ENCODE measurements at places on chromosomes 11 and 22. TPM values are rescaled to one million over a fixed set of nuclear protein-coding genes. Genes with fewer than 3 reads are reported as not detected.

DNA sequence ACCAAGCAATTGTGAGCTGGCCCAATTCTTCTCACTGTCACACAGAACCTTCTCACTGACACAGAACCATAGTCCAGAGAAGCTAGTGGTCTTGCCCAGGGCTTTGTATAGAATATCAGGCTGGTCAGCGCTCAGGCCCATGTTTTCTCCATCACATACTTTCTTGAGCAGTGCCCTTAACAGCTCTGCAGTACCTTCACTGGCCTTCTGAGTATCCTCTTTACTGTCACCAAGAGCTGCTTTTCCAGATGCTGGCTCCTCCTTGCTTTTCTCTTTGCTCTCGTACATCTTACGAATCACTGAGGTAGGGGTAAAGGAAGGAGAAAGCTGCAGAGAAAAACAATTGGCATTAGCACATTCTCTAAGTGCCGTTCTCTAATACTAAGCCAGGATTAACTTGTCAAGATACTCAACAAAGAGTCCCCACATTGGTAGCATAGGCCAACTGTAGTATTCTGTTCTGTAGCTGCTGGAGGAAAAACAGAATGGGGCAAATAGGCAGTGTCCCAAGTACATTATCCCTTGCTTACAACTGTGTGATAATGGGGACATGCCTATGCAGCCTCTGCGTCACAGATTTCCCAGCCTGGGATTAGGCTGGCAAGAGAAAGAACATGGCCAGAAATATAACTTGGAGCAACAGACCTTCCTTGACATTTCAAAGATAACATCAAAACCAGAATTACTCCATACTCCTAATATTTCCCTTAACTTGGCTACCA, 43.5 kb downstream of the DRG1 start:
- H3K36me3 ChIP-seq = peaks cover 88% of the 10 kb centered on the region
- H3K4me3 ChIP-seq = no peak overlapping the region
- H3K4me1 ChIP-seq = no peaks in the 10 kb centered on the region
- DNase-seq = no peak
- H3K27ac ChIP-seq = no peak overlapping the region

GRCh38 chr22:22357024-22357883, 112.7 kb downstream of the VPREB1 start:
- H3K27me3 ChIP-seq = no peaks in the 10 kb centered on the region
- peaks cover 49% of the 10 kb centered on the region for H3K4me1 ChIP-seq
- H3K4me3 ChIP-seq = peak overlapping the region; percentile 26
- H3K27ac ChIP-seq = peak overlapping the region; percentile 71
- H3K36me3 ChIP-seq = no peaks in the 10 kb centered on the region

GRCh38 chr11:21768388-21768787, 424.5 kb upstream of the ANO5 start:
- no peaks in the 10 kb centered on the region for H3K4me1 ChIP-seq
- H3K36me3 ChIP-seq = no peaks in the 10 kb centered on the region
- DNase-seq = no peak
- no peak overlapping the region for H3K4me3 ChIP-seq

GRCh38 chr22:38798496-38798895, 4.6 kb upstream of the DNAL4 start:
- peaks cover 52% of the 10 kb centered on the region for H3K27me3 ChIP-seq
- no peak overlapping the region for H3K27ac ChIP-seq
- H3K36me3 ChIP-seq = no peaks in the 10 kb centered on the region
- DNase-seq = no peak
- peaks cover 5% of the 10 kb centered on the region for H3K4me1 ChIP-seq
- no peak overlapping the region for H3K4me3 ChIP-seq

GRCh38 chr22:48538291-48538820, 1289.3 kb downstream of the BRD1 start:
- no peaks in the 10 kb centered on the region for H3K27me3 ChIP-seq
- H3K4me1 ChIP-seq = no peaks in the 10 kb centered on the region
- no peak overlapping the region for H3K4me3 ChIP-seq
- H3K36me3 ChIP-seq = no peaks in the 10 kb centered on the region
- no peak overlapping the region for H3K27ac ChIP-seq
- DNase-seq = no peak

DNA sequence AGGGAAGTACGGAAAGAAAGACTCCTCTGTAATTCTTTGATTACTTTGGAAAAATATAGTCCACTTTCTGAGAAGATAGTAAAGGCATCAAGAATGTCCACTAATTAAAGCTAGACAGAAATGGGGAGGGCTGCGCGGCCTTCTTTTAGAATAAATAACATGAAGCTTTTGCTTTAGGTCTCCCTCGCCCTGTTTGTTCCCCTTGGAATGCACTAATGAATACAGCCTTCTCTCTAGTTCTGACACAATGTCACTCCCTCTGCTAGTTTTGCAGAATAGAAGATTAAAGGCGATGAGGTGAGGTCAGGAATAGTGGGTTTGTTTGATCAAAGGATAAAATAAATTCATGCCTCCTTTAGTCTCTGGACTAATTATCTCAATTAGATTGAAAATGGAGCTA, 543.9 kb downstream of the OPCML start:
- H3K27me3 ChIP-seq = no peaks in the 10 kb centered on the region
- no peaks in the 10 kb centered on the region for H3K4me1 ChIP-seq
- no peak overlapping the region for H3K4me3 ChIP-seq
- H3K27ac ChIP-seq = no peak overlapping the region
- DNase-seq = no peak
- no peaks in the 10 kb centered on the region for H3K36me3 ChIP-seq

- peaks cover 5% of the 10 kb centered on the region for H3K36me3 ChIP-seq
- no peaks in the 10 kb centered on the region for H3K27me3 ChIP-seq
- DNase-seq = no peak
- H3K27ac ChIP-seq = no peak overlapping the region
- no peak overlapping the region for H3K4me3 ChIP-seq
Measured at GRCh38 chr22:37747080-37747714, 50.3 kb downstream of the TRIOBP start.

DNA sequence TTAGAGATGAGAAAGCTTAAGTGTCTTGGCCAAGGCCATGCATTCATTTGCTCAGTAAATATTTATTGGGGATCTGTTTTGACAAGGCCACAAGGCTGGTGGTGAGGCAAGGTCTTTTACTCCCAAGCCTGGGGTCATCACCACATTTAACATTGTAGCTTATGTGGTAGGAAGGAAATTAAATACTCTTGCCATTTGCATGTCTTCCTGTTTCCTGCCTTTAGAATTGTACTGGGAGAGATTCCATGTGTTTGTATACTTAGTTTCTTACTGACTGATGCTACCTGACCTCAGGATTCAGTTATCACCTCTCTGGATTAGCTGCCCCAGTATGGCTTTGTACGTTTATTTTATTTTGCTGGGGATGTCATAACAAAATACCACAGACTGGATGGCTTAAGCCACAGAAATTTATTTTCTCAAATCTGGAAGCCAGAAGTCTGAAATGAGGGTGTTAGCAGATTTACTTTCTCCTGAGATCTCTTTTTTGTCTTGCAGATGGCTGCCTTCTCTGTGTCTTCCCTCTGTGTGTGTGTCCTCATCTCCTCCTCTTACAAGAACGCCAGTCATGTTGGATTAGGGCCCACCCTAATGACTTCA, 44.8 kb downstream of the SPECC1L start:
- H3K36me3 ChIP-seq = peaks cover 31% of the 10 kb centered on the region
- no peaks in the 10 kb centered on the region for H3K4me1 ChIP-seq
- no peak overlapping the region for H3K27ac ChIP-seq
- no peaks in the 10 kb centered on the region for H3K27me3 ChIP-seq
- DNase-seq = no peak
- no peak overlapping the region for H3K4me3 ChIP-seq

DNA sequence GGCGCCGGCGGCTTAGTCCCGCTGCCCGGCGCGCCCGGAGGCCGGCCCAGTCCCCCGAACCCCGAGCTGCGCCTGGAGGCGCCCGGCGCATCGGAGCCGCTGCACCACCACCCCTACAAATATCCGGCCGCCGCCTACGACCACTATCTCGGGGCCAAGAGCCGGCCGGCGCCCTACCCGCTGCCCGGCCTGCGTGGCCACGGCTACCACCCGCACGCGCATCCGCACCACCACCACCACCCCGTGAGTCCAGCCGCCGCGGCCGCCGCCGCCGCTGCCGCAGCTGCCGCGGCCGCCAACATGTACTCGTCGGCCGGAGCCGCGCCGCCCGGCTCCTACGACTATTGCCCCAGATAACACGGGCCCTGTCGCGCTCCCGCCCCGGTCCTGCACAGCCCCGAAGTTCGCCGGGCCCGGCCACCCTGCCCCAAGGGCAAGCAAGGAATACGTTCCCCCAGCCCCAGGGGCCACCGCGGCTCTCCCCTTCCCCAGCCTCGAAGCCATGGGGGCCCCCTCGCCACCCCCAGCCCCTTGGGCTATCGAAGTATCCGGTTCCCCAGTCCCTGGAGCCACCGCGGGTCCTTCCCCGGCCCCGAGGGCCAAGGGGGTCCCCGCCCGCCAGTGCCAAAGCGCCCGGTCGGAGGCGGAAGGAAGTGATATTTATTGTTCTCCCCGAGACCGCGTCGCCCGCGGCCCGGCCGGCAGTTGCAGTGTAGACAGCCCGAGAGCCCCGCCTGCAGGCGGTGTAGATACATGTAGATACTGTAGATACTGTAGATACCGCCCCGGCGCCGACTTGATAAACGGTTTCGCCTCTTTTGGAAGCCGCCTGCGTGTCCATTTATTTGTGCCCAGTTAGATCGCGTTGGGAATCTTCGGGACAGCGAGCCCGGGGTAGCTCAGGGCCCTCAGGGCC, 6.2 kb downstream of the TBX1 start:
- H3K4me1 ChIP-seq = peaks cover 27% of the 10 kb centered on the region
- H3K27me3 ChIP-seq = peaks cover 26% of the 10 kb centered on the region
- H3K27ac ChIP-seq = no peak overlapping the region
- H3K4me3 ChIP-seq = no peak overlapping the region
- peak; percentile 69 for DNase-seq
- H3K36me3 ChIP-seq = no peaks in the 10 kb centered on the region

GRCh38 chr11:2772544-2773031, 72.8 kb upstream of the KCNQ1OT1 start:
- H3K27ac ChIP-seq = no peak overlapping the region
- H3K27me3 ChIP-seq = no peaks in the 10 kb centered on the region
- H3K36me3 ChIP-seq = no peaks in the 10 kb centered on the region
- no peak overlapping the region for H3K4me3 ChIP-seq
- no peak for DNase-seq
- no peaks in the 10 kb centered on the region for H3K4me1 ChIP-seq

Gene OR6A2
- not detected for polyA plus RNA-seq

All from B cell (primary cell).